Skin of body (tissue), 3 donors: ENCODE measurements at places on chromosomes 11 and 22. TPM values are rescaled to one million over a fixed set of nuclear protein-coding genes. Genes with fewer than 3 reads are reported as not detected.

DNA sequence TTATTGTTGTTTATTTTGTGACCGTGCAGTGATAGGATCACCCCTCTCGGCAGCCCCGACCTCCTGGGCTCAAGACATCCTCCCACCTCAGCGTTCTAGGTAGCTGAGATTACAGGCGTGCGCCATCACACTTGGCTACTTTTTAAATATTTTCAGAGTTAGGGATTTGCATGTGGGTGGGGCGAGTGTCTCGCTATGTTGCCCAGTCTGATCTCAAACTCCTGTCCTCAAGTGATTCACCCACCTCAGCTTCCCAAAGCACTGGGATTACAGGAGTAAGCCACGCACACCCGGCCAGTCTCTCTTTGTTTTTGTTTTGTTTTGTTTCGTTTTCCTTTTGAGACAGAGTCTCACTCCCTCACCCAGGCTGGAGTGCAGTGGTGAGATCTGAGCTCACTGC lies 1.2 kb upstream of the INTS5 start:
- no peak for DNase-seq

DNA sequence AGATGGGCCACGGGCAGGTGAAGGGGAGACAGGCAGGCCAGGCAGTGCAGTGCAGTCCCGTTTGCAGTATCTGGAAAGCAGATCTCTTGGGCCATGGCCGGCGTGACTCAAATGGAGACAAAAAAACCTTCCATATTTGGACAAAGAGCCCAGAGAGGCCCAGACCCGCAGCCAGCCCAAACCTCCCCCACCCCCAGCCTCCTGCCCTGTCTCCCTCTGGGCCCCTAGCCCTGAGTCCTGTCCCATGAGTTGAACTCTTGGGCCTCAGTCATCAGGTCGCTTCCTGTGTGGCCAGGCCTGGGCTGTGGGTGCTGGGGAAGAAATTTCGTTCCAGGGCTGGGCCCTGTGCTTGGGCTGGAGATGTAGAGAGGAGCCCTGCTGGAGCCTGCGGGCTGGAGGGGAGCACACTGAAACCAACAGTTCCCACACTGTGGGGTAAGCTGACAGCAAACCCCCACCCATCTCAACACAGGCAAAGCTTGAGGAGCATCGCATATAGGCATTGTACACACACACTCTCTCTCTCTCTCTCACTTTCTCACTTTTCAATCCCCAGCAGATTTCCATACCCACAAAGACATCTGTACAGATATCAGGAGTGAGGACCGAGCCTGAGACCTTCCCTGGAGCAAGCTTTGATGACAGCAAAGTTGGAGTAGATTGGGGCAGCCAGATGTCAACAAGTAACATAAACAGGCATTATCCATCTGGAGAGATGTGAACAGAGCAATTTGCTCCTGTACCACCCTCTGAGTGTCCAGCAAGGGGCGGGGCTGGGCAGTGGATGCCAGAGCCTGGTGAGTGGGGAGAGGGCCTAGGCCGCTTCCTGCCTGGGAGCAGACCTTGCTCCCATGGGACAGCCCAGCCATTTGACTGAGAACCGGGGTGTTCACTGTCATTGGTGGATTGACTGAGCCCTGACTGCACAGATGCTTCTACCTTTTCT lies 17.2 kb downstream of the ARHGEF17 start:
- DNase-seq, result no peak

GRCh38 chr22:19055801-19056200 lies 66.4 kb downstream of the DGCR2 start:
- no peak for DNase-seq

- no peak for DNase-seq
Observed at GRCh38 chr11:95346265-95346664, 115.3 kb upstream of the SESN3 start.

Gene MYO18B
- 17.6 TPM for total RNA-seq

Gene ARFGAP3
- 37.7 TPM for total RNA-seq

Gene MS4A12
- not detected for total RNA-seq

- DNase-seq, result no peak
Observed at GRCh38 chr11:42972741-42973140, 339.1 kb upstream of the API5 start.

Gene APOL4
- 16.1 TPM for total RNA-seq

Gene TSSK2
- not detected for total RNA-seq

DNA sequence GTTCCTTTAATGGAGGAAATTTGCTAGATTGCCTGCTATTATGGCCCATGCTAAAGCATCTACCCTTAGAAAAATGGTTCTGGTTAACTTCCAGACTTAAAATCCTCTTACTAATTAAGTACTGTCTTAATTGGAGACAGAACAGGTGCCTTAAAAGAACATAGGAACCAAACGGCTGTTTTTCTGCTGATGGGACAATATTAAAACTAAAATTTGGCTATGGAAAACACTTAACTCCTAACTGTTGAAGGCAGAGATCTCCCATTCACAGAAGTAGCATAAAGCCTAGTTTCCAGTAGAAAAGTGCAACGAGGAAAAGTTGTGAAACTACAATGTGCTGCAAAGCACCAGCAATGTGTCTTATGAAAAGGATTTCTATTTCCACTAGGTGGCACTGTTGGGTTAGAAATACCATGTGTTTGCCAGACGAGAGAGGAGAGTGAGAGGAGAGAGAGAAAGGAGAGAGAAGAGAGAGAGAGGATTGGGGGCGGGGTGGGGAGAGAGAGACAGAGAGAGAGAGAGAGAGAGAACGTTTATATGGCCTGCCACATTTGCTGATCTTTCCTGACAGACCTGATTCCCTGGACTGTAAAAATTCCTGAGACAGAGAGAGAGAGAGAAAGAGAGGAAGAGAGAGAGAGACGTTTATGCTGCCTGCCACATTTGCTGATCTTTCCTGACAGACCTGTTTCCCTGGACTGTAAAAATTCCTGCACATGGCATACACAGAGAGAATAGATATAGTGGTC lies 51.5 kb downstream of the FAM181B start:
- no peak for DNase-seq

- DNase-seq, result no peak
Observed at GRCh38 chr22:42388130-42388797, 43.9 kb downstream of the NFAM1 start.

GRCh38 chr22:38461057-38461413 lies 6.0 kb upstream of the KCNJ4 start:
- no peak for DNase-seq

DNA sequence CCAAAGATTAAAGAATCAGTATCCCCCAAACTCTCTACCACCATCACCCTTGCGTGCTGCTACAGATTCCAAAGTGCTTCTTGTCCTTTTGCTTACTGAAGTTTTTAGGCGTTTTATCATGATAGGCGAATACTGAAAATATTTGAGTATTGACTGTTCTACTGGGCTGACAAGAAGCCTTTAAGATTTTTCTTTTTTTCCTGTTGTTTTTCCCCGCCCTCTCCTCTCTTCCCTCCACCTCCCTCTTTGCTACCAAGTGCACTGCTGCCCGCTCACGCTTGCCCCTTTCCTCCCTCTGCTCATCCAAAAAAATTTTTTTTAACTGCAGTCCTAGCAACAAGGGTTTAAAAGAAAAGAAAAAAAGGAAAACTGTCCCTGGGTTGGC lies 679 bp downstream of the SPCS2 start:
- DNase-seq, result no peak

- no peak for DNase-seq
Observed at GRCh38 chr11:43532041-43532440, 148.5 kb upstream of the HSD17B12 start.

GRCh38 chr22:39173050-39173706 lies 20.7 kb upstream of the CBX7 start:
- DNase-seq, result no peak

Gene THOC5
- total RNA-seq, result 25.4 TPM

- no peak for DNase-seq
Observed at GRCh38 chr22:37451218-37451617, 23.9 kb upstream of the ELFN2 start.

DNA sequence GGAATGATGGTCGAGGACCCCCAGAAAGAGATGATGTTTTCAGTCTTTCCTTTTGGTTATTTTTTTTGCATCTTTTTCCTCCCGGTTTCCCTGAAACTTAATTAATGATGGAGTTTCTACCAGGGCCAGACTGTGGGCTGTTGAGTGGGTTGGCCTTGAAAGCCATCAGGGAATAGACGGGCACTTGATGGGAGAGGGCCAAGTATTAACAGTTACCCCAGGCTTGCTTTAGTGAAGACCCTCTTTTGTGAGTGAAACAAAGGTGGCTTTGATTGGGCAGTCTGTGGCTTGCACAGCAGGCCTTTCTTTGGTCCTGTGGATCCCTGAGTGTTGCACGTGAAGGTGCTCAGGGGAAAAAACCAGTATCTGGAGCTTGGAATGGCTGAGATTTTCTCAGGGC lies 56.9 kb downstream of the AMOTL1 start:
- no peak for DNase-seq

Gene CD6
- total RNA-seq, result 0.39 TPM

GRCh38 chr22:46335201-46336118 lies at the start of gene TRMU:
Gene TRMU, plus strand, starts transcription at chr22:46335714. Its CDS starts 51 bp downstream, at chr22:46335765.
- peak; percentile 60 for DNase-seq

DNA sequence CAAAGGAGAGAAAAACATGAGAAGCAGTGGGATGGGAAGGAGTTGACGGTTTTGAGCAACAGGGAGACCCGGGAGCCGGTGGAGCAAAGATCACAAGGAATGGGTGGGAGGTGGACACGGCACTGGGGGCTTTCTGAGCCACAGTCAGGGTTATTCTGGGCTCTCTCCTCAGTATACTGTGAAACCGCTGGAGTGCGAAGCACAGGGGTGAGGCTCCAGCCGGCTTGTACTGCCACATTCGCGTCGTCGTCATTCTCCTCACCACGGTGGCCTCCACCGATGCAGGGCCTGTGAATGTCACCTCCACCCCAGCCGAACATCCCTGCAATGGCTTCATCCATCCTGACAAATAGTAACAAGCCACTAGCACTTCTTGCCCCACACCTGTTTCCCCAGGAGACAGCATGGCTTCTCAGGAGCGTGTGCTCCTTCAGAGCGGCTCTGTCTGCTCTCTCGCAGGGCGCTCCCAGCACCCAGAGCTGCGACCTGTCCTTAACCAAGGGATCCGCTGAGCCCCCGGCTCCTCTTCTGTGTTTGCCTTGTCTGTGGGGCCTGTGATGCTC lies 1165.3 kb downstream of the TBC1D22A start:
- no peak for DNase-seq

DNA sequence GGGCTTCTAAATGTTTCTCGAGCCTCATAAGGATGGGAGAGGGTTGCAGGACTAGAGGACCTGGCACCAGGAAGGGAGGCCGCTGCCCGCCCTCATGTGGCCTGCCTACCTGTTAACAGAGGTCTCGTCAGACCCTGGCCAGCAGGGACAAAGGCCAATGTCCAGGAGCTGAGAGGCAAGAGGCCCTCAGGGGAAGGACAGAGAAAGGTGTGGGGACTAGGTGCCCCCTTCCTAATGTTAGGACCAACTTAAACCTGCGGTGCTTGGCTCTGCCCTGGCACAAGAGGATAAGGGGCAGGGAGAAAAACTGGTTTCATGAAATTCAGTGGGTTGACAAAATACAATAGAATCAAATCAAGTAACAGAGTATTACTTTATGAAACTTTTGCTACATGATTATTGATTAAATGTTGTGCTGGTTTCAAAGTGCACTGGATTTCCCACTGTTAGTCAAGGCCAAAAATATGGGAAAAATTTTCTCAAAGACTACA lies 20.0 kb upstream of the SYT12 start:
- no peak for DNase-seq

- DNase-seq, result no peak
Observed at GRCh38 chr11:37390576-37391083, 792.6 kb upstream of the RAG2 start.

GRCh38 chr11:87440076-87440770 lies 402.5 kb downstream of the TMEM135 start:
- peak; percentile 85 for DNase-seq

- DNase-seq, result peak; percentile 1
Observed at GRCh38 chr11:7444091-7444981, 41.0 kb upstream of the OLFML1 start.

Gene VPS11
- 25.4 TPM for total RNA-seq

GRCh38 chr11:71165771-71166170 lies 86.6 kb downstream of the SHANK2 start:
- no peak for DNase-seq

DNA sequence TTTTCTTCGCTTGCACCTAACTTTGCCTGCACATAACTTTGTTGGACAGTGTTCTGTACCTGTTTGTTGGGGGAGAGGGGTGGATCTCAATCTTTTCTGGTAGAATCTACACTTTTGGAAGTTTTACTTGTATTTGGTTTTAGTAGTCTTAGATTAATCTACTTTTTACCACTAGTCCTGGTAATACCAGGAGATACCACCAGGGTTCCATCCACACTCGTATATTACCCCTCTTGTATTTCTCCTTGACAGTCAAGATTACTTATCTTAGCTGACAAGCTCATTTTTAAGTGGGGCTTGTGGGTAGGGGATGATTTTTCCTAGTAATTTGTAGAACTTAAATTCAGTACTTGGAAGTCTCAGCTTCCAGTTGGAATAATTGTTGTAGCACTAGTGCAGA lies 37.3 kb upstream of the TECTA start:
- DNase-seq, result no peak

GRCh38 chr11:85961930-85962363 lies 106.8 kb downstream of the CCDC83 start:
- DNase-seq, result peak; percentile 22

Gene OVCH2
- 1.2 TPM for total RNA-seq

- no peak for DNase-seq
Observed at GRCh38 chr11:85530634-85531033, 96.5 kb downstream of the DLG2 start.

DNA sequence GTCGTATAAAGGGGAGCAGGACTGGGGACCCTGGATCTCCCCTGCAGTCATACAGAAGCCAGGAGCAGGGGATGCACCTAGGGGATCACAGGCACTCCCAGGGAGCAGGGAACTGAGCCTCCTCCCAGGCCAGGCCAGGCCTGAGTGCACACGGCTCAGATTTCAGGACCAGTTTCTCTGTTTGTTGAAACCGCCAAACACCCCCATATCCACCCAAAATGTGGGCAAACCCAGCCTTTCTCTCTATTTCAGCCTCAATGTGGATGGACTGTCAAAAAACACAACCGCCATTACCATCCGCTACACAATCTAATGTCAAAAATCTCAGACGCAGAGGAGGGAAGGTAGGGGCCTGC lies 17.5 kb downstream of the MN1 start:
- DNase-seq, result no peak

DNA sequence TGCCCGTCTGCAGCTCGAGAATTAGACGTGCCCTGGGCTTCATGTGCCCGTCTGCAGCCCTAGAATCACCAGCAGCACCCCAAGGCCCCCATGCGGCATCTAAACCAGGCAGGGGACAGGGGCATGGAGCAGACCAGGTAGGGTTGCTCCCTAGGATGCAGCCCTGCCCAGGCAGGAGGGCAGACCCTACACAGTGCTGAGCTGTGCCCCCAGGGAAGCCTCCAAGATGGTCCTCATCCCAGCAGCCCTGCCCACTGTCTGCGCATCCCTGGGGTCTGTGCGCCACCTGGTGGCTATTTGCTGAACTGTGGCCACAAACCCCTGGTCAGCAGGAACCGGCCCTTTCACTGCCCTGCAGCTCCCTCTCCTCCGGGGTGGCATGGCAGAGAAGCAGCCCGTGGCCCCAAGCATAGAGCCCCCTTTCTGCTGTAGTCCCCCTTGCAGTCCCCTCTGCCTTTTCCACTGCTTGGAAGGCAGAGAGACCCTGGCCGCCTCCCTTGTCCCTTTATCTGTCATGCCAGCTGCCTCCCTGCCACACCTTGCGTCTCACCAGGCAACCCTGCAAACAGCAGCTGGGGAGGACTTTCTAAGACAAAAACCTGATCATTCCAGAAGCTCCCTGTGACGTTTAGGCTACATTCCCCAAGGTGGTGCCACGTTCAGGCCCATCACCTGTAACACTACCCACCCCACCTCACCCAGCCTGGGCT lies 86.6 kb downstream of the KCNQ1 start:
- peak; percentile 34 for DNase-seq
